Activated CD4-positive, alpha-beta T cell treated with anti-CD3 and anti-CD28 coated beads for 36 hours (primary cell): ENCODE measurements at places on chromosomes 4 and X. TPM values are rescaled to one million over a fixed set of nuclear protein-coding genes. Genes with fewer than 3 reads are reported as not detected.

DNA sequence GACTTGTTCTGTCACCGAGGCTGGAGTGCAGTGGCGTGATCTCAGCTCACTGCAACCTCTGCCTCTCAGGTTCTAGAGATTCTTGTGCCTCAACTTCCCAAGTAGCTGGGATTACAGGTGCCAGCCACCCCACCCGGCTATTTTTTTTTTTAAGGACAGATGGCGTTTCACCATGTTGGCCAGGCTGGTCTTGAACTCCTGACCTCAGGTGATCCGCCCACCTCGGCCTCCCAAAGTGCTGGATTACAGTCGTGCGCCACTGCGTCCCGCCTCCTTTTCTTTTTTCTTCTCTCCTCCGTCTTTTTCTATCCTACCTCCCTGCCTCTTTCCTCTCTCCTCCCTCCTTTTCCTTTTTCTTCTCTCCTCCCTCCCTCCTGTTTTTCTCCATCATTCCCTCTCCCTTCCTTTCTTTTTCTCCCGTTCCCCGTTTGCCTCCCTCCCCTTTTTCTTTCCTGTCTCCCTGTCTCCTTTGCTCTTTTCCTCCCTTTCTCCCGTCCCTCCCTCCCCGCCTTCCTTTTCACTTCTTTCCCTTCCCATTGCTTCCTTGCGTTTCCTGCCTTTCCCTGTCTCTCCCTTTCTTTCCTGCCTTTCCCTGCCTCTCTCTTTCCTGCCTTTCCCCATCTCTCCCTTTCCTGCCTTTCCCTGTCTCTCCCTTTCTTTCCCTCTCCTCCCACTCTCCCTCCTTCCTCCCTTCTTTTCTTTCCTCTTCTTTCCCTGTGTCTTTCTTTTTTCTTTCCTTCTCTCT is 2.1 kb upstream of the SLC25A6 start:
- DNase-seq = no peak

- no peak for DNase-seq
Observed at GRCh38 chr4:29081234-29081955, 1638.8 kb upstream of the PCDH7 start.

The CCDC160 gene
- total RNA-seq = not detected

DNA sequence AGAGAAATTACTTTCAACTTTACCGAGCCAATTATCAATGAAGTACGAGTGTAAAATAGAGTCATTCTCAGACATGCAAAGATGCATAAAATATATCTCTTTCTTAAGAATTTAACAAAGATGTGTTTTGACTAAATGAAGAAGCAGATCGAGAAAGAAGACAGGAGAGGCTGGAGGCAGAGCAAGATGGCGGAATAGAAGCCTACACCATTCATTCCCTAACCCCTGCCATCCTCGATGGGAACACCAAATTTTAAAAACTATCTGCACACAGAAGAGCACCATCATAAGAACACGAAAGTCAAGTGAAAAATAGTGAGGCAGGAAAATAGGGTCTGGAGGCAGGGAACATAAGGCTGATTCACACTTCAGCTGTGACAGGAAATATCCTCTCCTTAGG is 35.0 kb downstream of the CCDC158 start:
- DNase-seq = no peak

GRCh38 chr4:150867148-150867547 is 147.9 kb downstream of the LRBA start:
- peak; percentile 17 for DNase-seq

DNA sequence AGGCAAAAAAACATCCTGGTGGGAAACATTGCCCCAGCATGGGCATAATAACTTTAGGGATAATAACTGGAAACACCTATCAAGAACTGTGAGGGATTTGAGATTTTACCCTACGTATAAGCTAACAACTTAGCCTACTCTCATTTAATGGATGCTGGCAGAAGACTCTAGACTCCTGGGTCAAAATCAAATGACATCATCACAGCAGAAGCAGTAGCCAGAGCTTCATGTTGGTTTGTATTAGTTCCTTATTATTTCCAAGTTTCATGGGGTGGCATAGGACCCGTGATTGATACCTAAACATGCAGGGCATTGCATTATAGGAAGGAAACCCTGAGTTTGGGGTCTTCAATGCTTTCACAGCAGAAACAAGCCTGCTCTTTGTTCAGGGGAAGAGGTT is 4.6 kb downstream of the TCEAL9 start:
- DNase-seq = no peak

DNA sequence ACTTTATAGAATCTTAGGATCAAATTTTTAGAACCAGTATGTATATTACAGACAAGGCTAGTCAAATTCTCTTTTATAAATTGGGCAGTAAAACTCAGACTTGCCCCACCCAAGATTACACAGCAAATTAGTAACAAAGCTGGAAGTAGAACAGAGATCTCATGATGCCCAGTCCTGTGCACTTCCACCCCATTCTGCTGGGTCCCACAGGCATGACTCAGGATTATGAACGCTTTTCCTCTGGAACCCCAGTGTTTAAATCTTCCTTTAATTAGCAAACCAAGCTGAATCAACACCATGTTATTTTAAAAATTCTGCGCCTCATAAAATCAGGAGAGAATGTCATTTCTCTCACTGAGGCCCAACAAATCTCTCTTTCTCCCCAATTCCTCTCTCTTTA is 1.5 kb upstream of the IL13RA2 start:
- no peak for DNase-seq

GRCh38 chrX:71629467-71629866 is 11.2 kb upstream of the CXCR3 start:
- no peak for DNase-seq

- DNase-seq = no peak
Observed at GRCh38 chrX:5054852-5055251, 1173.8 kb downstream of the NLGN4X start.

- DNase-seq = no peak
Observed at GRCh38 chr4:22962295-22962694, 269.6 kb downstream of the GBA3 start.

- DNase-seq = no peak
Observed at GRCh38 chrX:127908384-127908783, 143.8 kb downstream of the ACTRT1 start.

The CLGN gene
- 0.18 TPM for total RNA-seq

The LDOC1 gene
- 5.3 TPM for total RNA-seq

DNA sequence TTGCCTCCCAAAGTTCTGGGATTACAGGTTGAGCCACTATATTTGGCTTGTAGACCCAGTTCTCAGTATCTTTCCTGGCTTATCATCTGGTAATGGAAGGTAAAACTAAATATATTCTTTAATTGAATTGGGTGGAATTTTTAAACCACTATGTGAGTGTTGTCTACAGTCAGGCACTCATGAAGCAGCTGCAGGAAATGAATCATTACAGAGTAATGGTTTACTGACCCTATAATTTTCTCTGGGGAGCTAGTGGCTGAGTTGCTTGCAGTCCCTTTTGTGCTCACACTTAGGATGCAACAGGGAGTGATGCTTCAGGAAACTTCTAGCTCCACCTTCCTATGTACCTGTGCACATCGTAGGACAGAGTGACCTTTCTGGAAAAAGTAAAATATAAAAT is 4.1 kb upstream of the UGT2B7 start:
- no peak for DNase-seq

DNA sequence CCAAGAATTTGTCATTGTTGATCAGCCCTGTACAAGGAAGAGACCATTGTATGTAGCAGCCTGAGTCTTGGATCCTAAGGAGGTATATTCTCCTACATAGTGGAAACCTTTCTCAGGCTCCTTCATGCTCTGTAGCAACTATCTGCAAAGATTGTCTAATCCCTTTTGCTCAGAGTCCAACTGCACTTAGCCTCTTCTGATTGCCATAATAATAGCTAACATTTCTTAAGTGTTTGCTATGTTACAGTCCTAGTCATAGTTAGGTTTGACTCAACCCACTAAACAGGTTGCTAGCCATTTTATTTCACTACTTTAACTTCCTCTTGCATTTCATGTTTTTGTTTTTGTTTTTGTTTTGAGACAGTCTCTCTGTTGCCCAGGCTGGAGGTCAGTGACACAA is 50.8 kb upstream of the SLC16A2 start:
- no peak for DNase-seq

DNA sequence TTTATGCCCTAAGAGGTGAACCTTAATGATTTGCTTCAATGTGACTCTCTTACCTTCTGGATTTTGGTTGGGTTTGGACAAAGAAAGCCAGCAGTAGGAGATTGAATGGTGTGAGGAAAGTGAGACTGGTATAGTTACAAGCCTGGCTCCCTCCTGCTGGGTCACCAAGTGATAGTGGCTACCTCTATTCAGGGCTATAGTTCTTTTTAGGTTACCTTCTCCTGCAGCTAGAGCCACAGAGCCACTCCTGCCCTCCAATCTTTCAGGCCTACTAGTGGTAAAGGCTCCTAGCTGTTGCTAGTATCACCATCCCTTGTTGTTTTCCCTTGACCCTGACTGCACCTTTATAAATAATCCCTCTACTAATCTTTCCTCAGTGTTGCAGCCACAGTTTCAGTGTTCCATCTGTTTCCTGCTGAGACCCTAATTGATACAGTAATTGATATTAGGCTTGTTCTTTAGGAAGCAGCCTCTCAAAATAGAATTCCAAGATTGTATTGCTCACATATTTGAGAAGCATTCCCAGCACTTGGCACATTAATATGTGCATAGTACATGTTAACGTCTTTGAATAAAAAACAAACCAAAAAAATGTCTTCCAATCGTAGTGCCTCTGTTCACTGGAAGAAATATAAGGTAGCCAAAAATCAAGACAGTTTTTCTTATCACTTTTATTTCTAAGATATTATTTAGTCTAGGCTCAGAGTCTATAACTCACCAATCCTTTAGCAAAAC is 82.3 kb downstream of the SRPX start:
- DNase-seq = no peak
